ENCODE measurements at places on chromosomes 1 and 21.

- DNase-seq: no peak
Observed at GRCh38 chr1:214398490-214398889, 117.5 kb downstream of the SMYD2 start.

DNA sequence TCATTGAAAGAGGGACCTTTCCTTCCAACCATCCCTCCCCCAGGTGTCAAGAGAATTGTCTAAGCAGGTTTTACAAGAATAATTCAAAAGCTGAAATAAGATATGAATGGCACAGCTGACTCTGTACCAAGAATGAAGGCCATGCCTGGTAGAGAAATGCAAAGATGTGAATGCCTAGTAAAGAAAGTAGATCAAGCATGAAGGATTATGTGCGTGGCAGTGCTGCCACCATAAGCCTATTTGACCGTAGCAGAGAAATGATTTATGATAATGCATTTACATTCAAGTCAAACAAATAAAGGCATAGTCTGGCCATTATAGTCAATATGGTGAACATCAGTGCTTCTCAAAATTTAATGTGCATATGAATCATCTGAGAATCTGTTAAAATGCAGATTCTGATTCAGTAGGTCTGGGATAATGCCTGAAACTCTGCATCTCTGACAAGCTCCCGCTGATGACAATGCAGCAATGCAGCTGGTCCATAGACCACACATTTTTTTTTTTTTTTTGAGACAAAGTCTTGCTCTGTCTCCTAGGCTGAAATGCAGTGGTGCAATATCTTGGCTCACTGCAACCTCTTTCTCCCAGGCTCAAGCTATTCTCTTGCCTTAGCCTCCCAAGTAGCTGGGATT, 16.6 kb upstream of the CLCA4 start:
- DNase-seq: no peak

- DNase-seq: no peak
Observed at GRCh38 chr1:151292207-151293030, 10.3 kb downstream of the ZNF687 start.

- no peak for DNase-seq
Observed at GRCh38 chr21:37292941-37293340, 25.8 kb upstream of the VPS26C start.

DNA sequence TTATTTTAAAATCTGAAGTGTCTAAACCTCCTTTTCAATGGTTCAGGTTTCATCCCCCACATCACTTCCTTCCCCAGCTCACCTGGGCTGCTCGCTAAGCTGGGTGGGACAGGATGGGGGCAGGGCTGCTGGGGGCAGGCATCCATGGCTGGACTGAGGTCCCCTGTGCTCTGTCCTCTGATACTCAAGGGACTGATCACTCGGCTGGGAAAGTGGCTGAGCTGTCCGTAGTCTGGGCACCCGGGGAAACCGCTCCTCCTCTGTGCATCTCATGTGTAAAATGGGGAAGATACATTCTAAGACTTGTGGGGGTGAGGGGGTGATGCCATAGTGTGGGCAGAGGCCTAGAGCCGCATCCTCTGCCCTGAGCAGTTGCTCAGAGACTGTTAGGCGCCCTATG, 411.2 kb downstream of the MATN1 start:
- no peak for DNase-seq

- DNase-seq: no peak
Observed at GRCh38 chr1:46804926-46805325, 6.1 kb downstream of the CYP4B1 start.

DNA sequence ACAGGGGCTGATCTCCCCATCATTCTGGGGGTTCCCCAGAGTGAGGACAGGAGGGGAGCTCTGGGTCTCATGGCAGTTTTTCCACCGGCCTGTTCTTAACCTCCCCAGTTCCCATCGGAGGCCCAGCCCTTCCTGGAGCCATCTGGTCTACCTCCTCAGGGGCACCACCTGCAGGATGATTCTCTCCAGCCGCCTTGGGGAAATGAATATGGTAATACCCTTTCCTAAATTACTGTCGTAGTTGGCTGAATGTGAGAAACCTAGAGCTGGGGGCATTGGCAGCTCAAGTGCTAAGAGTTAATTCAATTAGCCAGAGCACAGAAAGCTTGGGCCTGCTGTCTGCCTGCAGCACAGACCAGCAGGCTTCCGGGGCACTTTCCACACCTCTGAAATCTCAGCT, 64.9 kb downstream of the TAS1R2 start:
- no peak for DNase-seq

Data from CD4-positive, alpha-beta T cell treated with Interleukin-17A for 4 hours (primary cell).